ENCODE measurements at places on chromosomes 4 and X. TPM values are rescaled to one million over a fixed set of nuclear protein-coding genes. Genes with fewer than 3 reads are reported as not detected.

F9 gene
- not detected for polyA plus RNA-seq

NUDT11 gene
- polyA plus RNA-seq, result 17.3 TPM

SASH3 gene
- polyA plus RNA-seq, result not detected

PNCK gene
- 1.4 TPM for polyA plus RNA-seq

MTMR8 gene
- 0.15 TPM for polyA plus RNA-seq

SYP gene
- 102 TPM for polyA plus RNA-seq

ZNF674 gene
- 4.7 TPM for polyA plus RNA-seq

LONRF3 gene
- polyA plus RNA-seq, result 0.99 TPM

TEX11 gene
- not detected for polyA plus RNA-seq

ERCC6L gene
- polyA plus RNA-seq, result 0.42 TPM

PPEF2 gene
- polyA plus RNA-seq, result not detected

RHOXF2B gene
- polyA plus RNA-seq, result 0.36 TPM

UGT2A1 gene
- not detected for polyA plus RNA-seq

SFRP2 gene
- polyA plus RNA-seq, result not detected

TXK gene
- polyA plus RNA-seq, result not detected

RENBP gene
- polyA plus RNA-seq, result not detected

Measured in Purkinje cell (primary cell).